ENCODE measurements at places on chromosomes 16 and 17.
A peak's percentile ranks its signal among the peaks of the same experiment; 100 is the strongest.

DNA sequence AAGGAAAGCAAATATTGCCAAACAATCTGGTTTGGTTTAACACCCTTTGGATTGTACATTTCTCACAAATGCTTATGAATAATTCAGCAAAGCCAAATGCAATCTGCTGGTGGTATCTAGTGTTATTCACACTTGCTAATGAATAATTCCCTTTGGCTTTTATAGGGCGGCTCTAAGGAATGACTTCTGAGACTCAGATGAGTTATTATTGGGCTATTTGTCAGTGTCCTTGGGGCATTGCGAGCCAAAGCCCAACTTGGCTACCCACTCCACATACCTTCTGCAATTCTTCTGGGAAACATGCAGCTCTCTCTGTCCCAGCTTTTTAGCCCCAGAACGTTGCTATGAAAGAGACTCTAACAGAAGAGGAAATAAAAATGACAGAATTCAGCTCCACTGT, 41.1 kb downstream of the FTO start:
- no peak for DNase-seq

DNA sequence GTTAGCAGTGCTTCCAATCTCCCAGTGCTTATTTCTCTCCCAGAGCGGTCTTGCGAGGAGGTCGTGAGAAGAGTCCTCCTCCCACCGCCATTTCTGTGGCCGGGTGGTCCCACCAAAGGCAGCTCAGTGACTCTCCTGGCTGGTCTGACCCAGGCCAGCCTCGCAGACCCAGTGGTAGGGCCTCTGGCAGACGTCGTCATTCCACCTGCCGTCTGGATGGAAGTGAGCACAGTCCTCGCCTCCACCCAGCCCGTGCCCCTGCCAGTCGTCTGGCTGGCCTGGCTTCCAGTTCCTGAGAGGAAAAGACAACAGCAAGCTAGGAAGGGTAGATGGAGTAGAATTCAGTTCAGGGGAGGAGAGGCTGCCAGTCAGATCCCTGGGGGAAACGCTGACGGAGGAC, 5.1 kb downstream of the CLEC10A start:
- no peak for DNase-seq

GRCh38 chr16:58661199-58661830, 23.3 kb downstream of the SLC38A7 start:
- DNase-seq, result no peak

DNA sequence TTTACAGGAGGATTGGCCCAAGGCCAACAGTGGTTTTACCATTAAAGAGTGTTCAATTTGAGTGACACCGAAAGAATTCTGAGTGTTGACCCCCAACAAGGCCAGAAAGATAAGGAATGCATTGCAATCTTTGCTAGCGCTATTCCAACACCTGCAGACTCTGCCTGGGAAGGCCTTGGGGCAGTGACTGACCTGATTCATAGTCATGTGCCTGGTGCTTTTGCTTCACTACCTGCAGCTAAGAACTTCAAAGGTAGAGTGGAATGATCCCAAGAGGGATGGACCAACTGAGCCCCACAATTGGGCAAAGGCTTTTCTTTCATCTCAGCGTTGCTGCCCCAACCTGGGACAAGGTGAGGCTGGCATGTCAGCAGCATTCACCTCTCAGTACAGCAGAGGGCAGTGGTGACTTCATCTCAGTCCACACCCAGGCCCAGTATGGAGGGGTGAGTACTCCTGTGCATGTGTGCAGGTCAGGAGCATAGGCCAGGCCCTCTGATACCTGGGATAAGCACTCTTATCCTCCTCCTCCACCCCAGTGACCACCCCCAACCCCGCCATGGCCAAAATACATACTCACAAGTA, 149.6 kb upstream of the GNAO1 start:
- DNase-seq, result peak; percentile 28

DNA sequence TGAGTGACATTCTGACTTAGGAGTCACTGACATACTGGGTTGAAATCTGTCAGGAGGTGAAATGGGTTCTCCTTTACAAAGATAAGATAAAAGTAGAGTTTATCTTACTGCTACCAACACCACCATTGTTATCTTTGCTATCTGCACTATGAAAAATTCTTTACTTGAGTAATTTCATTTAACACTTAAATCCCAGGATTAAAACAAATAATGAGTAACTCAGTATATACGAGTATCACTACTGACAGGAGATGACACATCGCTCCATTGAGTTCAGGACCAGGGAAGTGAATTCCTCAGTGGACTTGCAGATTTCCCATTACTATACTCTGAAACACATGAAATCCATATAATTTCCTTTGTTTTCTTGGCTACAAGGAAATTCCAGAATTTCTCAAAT, 242.1 kb upstream of the NLRP1 start:
- DNase-seq, result no peak

- no peak for DNase-seq
Measured at GRCh38 chr17:63279498-63280230, 166.4 kb downstream of the CYB561 start.

DNA sequence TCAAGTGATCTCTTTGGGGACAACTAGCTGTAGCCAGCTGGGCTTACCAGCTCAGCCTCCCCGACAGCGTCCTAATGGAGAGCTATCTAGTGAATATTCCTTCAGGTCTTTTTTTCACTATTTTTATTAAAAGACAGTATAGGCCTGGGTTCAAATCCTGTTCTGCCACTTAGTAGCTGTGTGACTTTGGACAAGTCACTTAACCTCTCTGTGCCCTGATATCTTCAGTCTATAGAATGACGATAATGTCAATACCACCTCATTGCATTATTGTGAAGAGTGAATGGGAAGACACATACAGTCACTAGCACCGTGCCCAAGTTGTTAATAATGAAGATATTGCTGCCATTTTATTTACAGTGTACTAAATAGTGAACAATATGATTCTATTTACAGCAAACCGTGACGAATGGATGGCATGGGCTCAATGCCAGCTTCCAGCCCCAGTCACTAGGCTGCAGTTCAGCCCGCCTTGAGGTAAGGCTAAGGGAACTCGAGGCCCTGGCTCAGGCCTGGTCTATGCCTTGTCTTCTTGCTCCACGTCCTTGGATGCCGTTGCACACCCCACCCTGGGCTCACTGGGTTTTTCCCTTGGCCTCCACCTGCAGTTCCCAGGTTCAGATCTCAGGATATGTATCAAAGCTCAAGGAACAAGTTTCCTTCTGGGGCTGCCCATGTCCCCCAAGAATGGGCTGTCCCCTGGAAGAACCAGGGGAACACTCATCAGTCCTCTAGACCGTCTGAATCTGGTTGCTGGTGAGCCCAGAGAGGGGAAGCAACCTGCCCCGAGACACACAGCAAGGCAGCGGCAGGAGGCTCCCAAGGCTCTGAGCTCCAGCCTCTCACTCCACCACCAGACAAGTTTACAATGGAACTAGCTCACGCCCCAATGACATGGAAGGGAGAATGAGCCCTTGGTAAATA, 95.4 kb upstream of the TNRC6C start:
- DNase-seq, result no peak

- peak; percentile 24 for DNase-seq
Measured at GRCh38 chr17:57600074-57600473, 145.0 kb downstream of the CCDC182 start.

GRCh38 chr17:40499551-40500189, 1.8 kb downstream of the TNS4 start:
- DNase-seq, result no peak

GRCh38 chr17:50194140-50194933, 7.1 kb downstream of the COL1A1 start:
- DNase-seq, result no peak

DNA sequence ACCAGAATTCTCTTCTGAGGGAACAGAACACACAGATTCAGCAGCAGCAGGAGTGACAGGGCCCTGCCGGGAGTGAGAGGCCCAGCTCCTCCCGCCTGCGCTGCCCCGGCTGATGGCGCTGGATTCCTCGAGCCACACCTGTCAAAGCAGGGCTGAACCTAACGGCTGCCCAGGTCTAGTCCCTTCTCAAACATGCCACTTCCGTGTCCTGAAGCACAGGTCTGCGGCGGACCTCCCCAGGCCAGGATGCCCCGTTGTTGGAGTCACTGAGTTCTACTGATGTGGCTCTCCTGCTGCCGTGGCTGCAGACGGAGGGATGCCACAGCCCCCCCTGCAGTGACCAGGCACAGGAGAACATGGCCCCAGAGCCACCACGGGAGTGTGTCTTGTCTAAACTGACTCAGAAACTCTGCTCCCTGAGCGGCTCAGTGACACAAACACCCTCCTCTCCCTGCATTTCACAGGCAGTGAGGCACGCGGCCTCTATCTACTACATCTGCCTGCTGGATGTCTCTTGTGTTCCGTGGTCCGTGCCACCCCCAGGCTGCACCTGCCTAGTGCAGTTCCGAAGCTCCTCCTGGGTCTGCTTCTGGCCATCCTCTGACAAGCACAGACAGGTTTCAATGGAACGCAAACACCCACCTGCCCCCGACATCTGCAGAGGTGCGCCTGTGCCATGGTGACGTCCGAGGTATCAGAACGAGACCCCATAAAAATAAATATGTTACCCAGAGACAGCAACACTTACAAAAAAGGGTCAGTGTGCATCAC, 44.7 kb upstream of the DNAH17 start:
- DNase-seq, result no peak

DNA sequence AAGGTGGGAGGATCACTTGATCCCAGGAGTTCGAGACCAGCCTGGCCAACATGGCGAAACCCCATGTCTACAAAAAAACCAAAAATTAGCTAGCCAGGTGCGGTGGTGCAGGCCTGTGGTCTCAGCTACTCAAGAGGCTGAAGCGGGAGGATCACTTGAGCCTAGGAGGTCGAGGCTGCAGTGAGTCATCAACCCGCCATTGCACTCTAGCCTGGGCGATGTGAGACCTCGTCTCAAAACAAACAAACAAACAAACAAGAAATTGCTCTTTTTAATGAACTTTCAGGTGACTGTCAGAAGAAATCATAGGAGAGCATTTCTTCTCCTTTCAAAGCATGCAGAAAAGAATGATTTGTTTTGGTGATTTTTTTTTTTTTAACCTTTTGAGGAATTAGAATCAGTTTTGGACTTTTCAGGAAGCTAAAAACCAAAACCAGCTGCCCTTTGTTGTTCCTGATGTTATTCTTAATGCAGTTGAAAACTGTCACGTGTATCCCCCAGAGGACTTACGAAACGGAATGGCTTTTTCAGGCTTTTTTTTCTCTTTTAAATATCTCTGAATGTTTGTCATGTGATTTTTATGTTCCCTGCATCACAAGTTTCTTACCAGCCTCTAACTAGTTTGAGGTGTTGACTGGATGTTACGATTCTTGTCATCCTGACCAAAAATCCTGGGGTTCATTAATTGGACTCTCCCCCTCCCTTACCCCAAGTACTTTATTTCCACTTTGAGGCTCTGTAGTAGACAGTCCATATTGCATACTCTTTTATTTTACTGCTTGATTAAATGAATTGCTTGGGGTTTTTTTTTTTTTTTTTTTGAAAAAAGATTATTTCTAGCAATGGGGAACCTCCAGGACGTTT, 34.1 kb downstream of the SNX29 start:
- DNase-seq, result peak; percentile 23

GRCh38 chr17:66604376-66604775, 230.5 kb upstream of the CACNG5 start:
- DNase-seq, result no peak

DNA sequence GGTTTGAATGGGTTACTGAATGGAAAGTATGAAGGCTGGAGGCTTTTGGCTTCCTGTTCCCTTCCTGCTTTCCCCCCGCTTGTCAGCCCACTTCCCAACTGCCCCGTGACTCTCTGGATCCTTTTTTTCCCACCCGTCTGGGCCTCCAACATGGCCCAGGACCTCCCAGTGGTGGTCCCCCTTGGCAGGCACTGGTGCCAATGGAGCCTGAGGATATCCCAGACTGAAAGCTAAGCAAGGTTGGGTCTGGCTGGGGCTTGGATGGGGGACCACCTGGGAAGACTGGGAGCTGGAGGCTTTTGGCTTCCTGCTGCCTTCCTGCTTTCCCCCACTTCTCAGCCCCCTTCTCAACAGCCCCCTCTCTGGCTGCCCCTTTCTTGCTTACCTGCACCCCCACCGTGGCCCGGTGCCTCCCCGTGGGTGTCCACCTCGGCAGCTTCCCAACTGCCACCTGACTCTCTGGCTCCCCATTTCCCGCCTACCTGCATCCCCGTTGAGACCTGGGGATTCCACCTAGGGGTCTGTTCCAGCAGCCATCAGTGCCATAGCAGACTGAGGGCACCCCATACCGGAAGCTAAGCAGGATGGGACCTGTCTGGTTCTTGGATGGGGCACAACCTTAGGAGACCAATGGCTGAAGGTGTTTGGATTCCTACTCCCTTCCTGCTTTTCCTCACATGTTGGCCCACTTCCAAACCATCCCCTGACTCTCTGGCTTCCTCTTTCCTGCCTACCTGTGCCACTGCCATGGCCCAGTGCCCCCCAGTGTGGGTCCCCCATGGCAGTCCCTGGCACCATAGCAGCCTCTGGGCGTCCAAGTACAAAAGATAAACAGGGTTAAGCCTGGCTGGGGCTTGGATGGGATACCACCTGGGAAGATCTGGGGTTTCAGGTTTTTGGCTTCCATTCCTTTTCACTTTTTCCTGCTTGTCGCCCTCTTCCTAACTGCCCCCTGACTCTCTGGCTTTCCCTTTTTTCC, 2295.3 kb downstream of the TP53TG3F start:
- no peak for DNase-seq

DNA sequence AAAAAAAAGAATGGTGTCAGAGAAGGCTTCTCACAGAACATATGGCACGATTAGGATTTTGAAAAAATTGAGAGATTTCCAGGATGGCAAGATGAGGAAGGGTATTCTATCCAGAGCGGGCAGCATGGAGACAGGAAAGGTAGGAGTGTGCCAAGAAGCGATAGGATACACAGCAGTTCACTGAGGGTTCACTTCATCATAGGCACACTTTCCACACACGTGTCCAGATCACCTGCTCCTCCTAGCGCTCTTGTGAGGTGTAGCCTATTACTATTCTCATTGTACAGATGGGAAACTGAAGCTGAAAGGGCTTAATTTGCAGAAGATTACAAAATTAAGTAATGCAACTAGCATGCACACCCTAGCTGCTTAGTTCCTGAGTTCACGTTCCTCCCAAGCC, 6.2 kb upstream of the ELAC2 start:
- DNase-seq, result no peak

DNA sequence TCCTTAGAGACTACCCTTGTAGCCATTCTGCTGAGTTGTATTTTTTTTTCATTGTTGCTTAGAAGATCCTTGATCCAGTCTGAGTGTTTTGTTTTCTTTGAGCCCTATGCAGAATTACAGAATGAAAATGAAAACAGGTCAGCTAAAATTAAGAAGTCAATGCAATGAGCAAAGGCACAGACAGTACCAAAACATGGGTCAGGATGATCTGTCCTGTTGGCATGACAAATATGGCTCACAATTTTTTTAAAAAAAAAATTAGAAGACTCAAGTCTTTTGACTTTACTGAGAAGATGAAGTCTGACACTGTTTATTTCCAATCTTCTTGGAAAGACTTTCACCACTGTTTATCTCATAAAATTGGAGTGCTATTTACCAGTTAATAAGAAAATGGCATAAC, 32.4 kb downstream of the KCNJ16 start:
- DNase-seq, result no peak
